ENCODE measurements at places on chromosomes 2 and 18.

- DNase-seq, result no peak
Observed at GRCh38 chr2:202768273-202768672, 103.3 kb downstream of the ICA1L start.

- no peak for DNase-seq
Observed at GRCh38 chr2:69157441-69157840, 144.5 kb downstream of the ANTXR1 start.

- DNase-seq, result peak; percentile 82
Observed at GRCh38 chr2:113175042-113175628, 1.4 kb downstream of the PSD4 start.

GRCh38 chr2:111118481-111118980 is 2.2 kb upstream of the BCL2L11 start:
- peak; percentile 15 for DNase-seq

- no peak for DNase-seq
Observed at GRCh38 chr2:155692856-155693255, 639.7 kb downstream of the NR4A2 start.

DNA sequence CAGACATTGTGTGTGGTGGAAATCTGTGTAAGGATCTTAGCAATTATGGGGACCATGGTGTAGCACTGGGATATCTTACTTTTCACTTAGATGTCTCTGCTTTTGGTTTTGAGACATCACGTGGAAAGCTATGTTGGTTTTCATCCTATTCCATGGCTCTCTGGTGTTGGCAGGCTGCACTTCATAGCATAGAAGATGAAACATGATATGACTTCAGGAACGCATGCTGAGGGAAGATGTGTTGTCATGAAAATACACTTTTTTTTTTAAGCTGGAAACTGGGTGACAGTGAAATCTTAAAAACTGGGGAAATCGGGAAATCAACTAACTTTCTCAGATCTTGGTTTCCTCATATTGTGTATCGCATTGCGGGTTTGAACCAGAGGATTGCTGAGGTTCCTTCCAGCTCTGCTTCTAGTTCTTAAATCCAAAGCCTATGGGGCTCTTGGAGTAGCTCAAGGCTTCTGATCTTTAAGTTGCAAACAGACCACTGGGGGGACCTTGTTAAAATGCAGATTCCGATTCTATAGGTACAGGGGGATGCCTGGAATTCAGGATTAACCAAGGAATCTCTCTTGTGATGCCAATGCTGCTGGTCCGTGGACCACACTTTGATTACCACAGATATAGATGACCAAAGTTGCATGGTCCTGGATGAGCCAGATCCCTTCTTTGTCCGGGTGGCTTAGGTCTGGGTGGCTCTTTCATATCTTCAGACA is 160.7 kb downstream of the SH3RF3 start:
- no peak for DNase-seq

DNA sequence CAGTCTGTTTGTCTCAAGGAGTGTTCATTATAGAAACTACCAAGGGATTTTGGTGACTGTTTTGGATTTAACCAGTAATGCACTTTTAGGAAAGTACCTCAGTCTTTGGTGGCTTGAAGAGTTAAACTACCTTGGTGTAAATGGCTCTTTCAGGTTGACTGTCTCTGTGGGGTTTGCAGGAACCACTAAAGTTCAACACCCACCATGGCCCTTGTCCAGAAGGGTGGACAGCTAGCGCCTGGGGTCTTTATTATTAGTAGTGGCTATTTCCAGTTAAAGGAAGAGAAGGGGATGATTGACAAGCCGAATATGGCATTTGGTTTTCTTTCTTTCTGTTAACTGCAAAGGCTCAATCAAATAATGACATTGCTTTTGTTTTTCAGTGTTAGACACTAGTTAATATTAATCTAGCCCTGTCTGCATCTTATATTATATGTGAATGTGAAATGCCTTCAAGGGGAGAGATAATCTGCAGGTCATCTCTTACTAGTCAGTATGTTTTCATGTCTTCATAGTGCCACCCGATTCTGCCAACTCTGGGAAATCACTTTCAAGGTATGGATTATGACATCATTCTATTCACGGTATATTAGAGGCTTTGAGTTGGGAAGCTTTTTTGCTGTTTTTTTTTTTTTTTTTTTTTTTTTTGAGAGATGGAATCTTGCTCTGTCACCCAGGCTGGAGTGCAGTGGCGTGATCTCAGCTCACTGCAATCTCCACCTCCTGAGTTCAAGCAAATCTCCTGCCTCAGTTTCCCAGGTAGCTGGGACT is 56.4 kb downstream of the MAP4K4 start:
- DNase-seq, result no peak

DNA sequence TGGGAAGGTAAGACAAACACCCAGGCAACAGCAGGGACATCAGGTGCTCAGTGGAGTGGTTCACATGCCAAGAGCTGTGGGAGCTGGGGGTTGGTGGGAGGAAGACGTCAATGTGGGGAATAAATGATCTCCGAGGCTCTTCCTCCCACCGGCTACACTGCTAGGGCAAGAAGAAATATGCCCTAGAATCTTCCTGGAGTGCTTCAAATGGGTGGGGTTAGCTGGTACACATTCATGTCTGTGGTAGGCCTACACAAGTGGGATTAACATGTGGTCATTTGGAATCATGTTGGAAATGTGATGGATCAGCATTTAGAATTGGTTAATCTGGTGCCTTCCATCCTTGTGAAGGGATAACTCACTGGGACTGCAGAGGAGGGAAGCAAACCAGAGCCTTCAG is 12.4 kb upstream of the ZFP36L2 start:
- DNase-seq, result no peak

- DNase-seq, result no peak
Observed at GRCh38 chr2:209592106-209592505, 168.3 kb downstream of the MAP2 start.

DNA sequence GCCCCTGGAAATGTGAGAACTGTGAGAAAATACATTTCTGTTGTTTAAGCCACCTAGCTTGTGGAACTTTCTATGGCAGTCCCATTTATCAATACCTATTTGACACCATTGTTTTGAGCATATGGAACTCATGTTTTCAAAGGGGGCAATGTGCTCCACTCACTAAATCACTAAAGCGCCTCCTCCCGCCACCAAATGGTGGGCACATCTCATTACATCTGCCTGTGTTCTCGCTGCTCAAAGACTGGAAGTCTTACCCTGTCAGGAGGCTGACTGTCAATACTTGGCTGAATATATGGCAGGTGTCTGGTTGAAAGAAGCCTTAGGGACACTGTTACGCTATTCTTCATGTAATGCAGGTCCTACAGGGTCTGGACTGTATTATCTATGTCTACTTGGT is 767.7 kb downstream of the TSN start:
- no peak for DNase-seq

DNA sequence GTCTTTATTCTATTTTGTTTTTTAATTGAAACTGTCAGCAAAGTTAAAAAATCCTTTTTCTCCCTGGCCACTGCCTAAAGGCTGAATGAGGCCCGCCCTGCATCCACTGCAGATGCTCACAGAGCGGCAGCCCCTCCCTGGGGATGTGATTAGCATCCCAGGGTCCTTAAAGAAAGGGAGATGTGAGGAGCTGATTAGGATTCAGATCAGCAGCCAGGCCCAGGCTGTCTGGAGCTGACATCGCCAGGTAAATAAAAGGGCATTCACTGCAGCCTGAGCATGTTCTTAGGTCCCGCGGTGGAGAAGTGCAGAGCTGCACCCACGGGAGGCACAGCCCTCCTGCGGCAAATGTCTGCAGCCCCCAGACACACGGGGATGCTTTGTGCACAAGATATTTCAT is 83.8 kb downstream of the LONRF2 start:
- no peak for DNase-seq

DNA sequence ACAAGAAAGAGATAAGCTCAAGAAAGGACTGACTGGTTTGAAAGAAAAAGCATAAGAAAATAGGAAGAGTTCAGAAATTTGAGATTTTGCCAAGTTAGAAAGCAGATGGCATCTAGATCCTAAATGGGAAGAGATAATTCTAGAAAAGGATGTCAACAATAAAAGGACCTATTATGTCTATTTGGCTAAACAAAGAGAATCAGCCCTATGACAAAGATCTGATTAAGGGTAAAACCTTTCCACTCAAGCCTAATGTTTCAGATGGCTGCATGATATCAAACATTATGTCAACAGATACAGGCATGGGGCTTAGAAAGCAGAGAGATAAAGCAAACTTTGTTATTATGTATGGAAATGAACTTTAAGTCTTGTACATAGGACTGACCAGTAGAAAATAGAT is 465.0 kb upstream of the TRIB2 start:
- no peak for DNase-seq

DNA sequence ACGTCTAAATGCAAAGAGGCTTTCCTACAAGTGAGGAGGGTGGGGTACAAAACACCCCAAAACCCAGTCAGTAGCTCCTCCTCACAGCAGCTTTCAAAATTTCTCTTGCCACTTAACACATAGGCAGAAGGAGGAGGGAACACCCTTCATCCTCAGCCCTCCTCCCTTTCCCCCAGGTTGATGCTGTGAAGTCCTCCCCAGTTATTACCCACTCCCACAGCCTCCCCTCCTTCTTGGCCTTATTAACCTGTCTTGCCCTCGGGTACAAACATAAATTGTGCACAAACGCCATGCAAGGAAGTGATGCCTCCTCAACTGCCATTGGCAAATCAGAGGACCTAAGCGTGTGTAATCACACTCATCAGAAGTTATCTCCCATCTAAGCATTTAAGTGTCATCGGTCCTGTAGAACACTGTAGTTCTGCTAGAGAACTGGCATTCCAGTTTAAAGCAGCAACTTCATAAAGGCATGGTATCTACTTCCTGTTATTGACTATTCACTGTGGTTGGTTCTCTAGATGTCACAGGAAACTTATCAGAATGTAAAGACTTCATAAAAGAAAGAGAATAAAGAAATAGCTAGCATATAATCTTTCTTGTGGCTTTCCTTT is at the start of gene DSC1:
Gene DSC1 (minus strand): TSS at position 32 of the 611 bp plus-strand sequence. CDS start 262 bp downstream, outside the sequence.
- DNase-seq, result peak; percentile 23

- no peak for DNase-seq
Observed at GRCh38 chr2:188571543-188572303, 280.0 kb downstream of the GULP1 start.

- DNase-seq, result no peak
Observed at GRCh38 chr18:44770641-44771040, 90.0 kb downstream of the SETBP1 start.

GRCh38 chr2:24613154-24613814 is 122.2 kb downstream of the NCOA1 start:
- peak; percentile 55 for DNase-seq

- no peak for DNase-seq
Observed at GRCh38 chr2:69226903-69227302, 160.1 kb downstream of the GFPT1 start.

DNA sequence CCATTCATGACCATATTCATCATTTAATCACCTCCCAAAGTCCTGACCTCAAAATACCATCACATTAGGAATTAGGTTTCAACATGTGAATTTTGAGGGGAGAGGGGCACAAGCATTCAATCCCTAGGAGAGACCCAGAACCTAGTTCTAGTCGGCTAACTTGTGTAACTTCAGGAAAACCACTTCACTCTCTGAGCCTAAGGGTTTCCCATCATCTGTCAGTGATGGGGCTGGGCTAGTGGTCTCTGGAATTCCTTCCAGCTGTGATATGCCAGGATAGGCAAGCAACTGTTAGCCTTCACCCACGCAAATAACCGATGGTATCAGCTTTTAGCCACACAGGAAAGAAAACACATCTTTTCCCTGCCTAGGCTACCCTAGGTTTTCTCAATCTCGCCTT is 52.5 kb upstream of the MEX3C start:
- no peak for DNase-seq

- no peak for DNase-seq
Observed at GRCh38 chr2:108454440-108454839, 5.4 kb downstream of the GCC2 start.

DNA sequence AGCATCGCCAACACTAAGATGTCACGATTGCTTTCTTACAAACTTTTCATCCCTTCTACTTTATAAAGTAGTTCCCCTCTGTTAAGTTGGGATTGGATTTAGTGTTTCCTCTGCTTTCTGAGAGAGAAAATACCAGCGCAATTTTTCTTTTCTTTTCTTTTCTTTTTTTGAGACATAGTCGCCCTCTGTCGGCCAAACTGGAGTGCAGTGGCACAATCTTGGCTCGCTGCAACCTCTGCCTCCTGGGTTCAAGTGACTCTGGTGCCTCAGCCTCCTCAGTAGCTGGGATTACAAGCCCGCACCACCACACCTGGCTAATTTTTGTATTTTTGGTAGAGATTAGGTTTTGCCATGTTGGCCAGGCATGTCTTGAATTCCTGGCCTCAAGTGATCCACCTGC is 9.0 kb downstream of the RELCH start:
- no peak for DNase-seq

DNA sequence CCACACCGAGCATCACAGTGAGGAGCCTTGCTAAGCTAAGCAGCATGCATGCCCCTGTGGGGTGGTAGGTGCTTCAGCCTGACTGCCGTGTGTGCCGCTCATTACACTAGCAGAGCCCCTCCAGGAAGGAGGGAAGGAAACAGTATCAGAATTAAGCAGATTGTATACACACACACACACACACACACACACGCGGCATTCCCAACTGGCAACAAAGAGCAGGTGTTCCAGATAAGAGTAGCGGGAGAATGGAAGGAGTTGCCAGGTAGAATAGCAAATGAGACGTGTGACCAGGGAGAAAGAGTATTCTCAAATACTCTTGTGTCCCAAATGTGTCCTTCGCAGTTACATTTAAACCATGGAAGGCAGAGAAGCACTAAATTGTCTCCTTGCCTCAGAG is 47.6 kb upstream of the TTC39C start:
- DNase-seq, result no peak

DNA sequence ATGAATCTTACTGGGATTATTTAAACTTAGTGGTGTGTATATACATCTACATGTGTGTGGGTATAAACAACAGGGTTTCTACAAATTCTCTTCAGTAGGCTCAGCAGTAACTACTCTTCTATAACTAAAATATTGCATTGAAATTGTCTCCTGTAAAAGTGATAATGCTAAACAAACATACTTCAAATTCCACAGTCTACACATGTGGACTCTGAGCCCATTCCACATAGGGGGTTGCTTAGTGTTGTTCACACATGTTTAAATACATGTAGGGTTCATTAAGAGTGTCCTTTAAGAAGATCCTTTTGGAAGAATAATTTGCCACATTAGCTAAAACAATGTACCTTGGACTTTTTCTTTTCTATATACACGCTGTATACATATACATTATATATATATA is 152.8 kb upstream of the VRK2 start:
- DNase-seq, result no peak

- DNase-seq, result no peak
Observed at GRCh38 chr2:30778611-30779010, 28.6 kb downstream of the CAPN13 start.

- no peak for DNase-seq
Observed at GRCh38 chr2:66566726-66567399, 131.9 kb downstream of the MEIS1 start.

- no peak for DNase-seq
Observed at GRCh38 chr2:171191021-171191420, 30.3 kb upstream of the TLK1 start.

GRCh38 chr2:161085149-161085548 is 75.1 kb upstream of the TANK start:
- DNase-seq, result no peak

- no peak for DNase-seq
Observed at GRCh38 chr2:164052006-164052405, 316.2 kb upstream of the FIGN start.
